ENCODE measurements at places on chromosomes 16 and 17.

- H3K4me3 ChIP-seq = no peak overlapping the region
- no peak overlapping the region for H3K27ac ChIP-seq
- H3K27me3 ChIP-seq = no peaks in the 10 kb centered on the region
- no peak for DNase-seq
These were observed 296.3 kb upstream of the AXIN2 start for GRCh38 chr17:65857718-65858117.

DNA sequence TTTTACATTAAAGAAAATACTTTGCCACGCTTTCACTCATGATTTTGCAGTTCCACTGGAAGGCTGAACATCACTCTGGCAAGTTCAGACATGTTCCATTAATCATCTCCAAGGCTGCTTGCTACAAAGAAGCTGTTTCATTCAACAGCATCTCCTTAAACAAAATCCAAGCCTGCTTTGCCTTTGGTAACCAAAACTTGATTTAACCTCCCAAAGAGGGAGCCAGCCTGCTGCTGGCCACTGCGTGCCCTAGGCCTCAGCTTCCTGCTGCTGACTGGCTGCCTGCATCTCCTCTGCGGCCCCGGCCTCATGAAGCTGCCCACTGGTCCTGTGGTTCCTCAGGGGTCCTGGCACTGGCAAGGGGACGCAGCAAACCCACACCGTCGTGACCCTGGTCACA is 31.8 kb downstream of the ANKRD11 start:
- H3K4me1 ChIP-seq = peaks cover 8% of the 10 kb centered on the region
- no peak for DNase-seq
- H3K27me3 ChIP-seq = no peaks in the 10 kb centered on the region
- no peak overlapping the region for H3K4me3 ChIP-seq

GRCh38 chr16:66460703-66461102 is 33.6 kb downstream of the BEAN1 start:
- H3K4me3 ChIP-seq = no peak overlapping the region
- H3K4me1 ChIP-seq = no peaks in the 10 kb centered on the region

GRCh38 chr17:80323982-80324381 is 63.3 kb downstream of the RNF213 start:
- no peak overlapping the region for H3K4me3 ChIP-seq
- H3K36me3 ChIP-seq = peaks cover 11% of the 10 kb centered on the region
- no peaks in the 10 kb centered on the region for H3K27me3 ChIP-seq
- H3K4me1 ChIP-seq = no peaks in the 10 kb centered on the region
- H3K27ac ChIP-seq = no peak overlapping the region

DNA sequence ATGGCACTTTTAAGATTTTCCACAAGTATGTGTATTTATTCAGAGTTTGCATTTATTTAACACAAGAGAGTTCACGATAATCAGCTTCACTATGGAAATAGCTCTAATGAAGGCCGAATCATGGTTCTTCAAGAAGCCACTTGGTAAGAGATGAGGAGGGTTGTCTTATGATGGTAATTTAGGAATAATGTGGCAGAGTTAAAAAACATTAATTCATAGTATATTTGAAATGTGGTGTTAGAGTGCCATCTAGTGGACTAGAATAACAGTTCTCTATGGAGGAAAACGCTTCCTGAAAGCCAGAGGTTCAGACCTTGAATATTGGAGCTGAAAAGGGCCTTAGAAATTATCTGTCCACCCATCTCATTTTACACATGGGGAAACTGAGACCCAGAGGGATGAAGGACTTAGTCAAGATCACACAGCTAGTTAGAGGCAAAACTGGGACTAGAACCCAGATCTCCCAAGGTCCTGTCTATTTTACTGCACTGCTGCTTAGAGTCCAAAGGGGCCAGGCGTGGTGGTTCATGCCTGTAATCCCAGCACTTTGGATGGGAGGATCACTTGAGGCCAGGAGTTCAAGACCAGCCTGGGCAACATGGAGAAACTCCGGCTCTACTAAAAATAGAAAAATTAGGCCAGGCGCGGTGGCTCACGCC is 33.8 kb upstream of the KPNB1 start:
- H3K4me1 ChIP-seq = no peaks in the 10 kb centered on the region
- peaks cover 4% of the 10 kb centered on the region for H3K36me3 ChIP-seq
- H3K27me3 ChIP-seq = no peaks in the 10 kb centered on the region
- peak overlapping the region; percentile 2 for H3K27ac ChIP-seq

GRCh38 chr17:16472539-16472938 is 19.5 kb downstream of the LRRC75A start:
- H3K4me1 ChIP-seq = peaks cover 2% of the 10 kb centered on the region
- DNase-seq = no peak
- H3K4me3 ChIP-seq = no peak overlapping the region

DNA sequence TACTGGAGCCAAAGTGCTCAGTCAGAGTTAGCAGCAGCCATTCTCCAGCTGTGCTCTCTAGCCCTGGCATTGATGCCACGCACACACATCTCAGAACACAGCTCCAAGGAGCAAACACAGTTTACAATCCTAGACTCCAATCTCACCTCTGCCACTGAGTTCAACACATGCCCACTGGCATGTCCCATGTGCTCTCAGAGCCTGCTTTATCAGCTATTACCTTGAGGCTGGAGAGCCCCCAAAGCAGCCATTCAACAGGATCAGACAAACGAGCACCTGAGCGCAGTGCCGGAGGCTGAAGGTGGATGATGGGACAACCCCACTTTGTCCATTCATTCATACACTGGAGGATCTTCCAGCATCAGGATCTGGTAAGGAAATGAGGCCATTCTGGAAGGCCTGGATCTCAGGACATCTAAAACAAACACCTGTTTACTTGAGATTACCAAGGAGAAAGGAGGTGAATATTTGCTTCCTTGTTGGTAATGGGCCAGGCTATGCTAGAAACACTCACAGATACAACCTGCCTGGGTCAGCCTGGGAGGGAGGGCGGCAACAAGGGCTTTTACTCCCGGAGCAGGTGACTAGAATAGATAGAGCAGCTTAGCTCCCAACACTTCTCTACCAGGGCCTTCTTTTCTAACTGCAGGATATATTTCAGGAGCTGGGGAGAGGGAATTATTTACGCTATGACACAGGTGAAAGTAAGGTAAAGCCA is 25.4 kb downstream of the RANBP10 start:
- no peaks in the 10 kb centered on the region for H3K27me3 ChIP-seq
- H3K4me1 ChIP-seq = peaks cover 9% of the 10 kb centered on the region
- no peak for DNase-seq
- peak overlapping the region; percentile 54 for H3K27ac ChIP-seq
- no peaks in the 10 kb centered on the region for H3K36me3 ChIP-seq

Measured in breast epithelium (tissue), 4 donors.